Hematopoietic multipotent progenitor cell treated with erythropoietin and hydrocortisone succinate and interleukin-3 and kit ligand, for 17 days (in vitro differentiated cells): ENCODE measurements at places on chromosomes 6 and 20.

GRCh38 chr6:45577836-45578504 lies 200.2 kb upstream of the SUPT3H start:
- DNase-seq = no peak

- no peak for DNase-seq
Observed at GRCh38 chr20:21395051-21395665, 2.2 kb downstream of the NKX2-4 start.

- DNase-seq = no peak
Observed at GRCh38 chr20:63808964-63809674, 21.9 kb downstream of the ZBTB46 start.

DNA sequence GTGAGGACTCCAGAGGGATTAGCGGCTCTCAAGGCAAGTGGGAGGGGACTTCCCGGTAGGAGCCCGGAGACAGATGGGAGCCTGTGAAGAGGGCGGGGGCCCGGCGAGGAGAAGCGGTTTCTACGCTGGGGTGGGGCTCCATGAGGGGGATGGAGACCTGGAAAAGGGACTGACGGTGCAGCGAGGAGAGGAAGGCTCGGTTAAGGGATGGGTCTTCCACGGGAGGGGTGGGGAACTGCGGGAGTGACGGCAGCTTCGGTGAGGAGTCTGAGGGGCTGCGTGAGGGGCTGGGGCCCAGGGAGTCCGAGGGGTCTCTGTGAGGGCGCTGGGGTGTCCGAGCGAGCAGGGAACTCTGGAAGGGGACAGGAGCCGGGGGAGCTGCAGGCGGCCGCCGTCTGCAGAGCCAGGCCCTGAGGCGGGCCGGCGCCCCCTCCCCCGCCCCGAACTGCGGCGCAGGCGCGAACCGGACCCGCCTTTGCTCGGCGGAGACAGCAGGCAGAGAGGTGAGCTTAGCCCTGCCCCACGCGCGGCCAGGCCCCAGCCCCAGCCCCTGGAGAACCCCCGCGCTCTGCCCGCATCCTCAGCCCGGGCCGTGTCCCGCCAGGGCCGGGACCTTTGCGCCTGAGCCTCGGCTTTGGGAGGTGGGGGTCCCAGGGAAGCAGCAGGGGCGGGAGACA lies at the start of gene NRSN2:
Gene NRSN2, plus strand, starts transcription at position 472 of the 677 bp plus-strand sequence. CDS start 2,533 bp downstream, outside the sequence.
- DNase-seq = no peak

DNA sequence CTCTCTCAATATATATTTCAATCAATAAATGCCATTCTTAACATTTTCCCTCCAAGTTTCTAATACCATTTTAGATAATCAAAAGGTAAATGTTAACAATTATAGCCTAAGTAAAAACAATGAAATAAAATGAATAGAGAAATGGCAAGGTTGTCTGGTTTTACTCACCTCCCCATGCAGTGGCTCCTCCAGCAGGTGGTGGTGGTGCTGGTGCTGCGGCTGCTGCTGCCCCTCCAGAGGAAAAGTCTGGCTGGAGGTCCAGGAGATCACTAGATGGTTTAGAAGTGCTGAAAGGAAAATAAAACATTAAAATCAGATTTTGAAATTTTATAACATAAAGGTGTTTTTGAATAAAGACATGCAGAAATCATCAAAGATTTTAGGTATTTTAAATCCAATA lies 93.2 kb downstream of the PRSS35 start:
- DNase-seq = no peak

GRCh38 chr20:59829054-59829785 lies 104.2 kb downstream of the SYCP2 start:
- no peak for DNase-seq

DNA sequence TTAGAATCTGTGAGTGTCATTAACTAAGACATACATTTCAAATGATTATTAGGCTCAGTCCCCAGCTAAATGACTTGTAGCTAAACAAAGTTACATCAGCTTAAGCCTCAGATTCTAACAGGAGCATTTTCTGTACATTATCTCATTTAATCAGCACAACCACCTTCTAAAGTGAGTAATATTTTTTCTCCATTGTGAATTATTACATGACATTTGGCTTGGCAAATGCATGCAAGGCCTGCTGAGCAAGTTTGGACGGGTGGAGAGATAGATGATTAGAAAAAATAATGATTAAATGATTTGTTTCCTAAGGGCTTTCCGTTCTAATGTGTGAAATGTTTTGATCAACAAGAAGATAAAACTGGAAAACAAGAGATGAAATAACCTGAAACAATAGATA lies 20.7 kb downstream of the DCBLD1 start:
- no peak for DNase-seq

GRCh38 chr20:25145131-25145530 lies 50.4 kb upstream of the ENTPD6 start:
- no peak for DNase-seq

GRCh38 chr6:57104336-57104735 lies 14.3 kb downstream of the ZNF451 start:
- no peak for DNase-seq

DNA sequence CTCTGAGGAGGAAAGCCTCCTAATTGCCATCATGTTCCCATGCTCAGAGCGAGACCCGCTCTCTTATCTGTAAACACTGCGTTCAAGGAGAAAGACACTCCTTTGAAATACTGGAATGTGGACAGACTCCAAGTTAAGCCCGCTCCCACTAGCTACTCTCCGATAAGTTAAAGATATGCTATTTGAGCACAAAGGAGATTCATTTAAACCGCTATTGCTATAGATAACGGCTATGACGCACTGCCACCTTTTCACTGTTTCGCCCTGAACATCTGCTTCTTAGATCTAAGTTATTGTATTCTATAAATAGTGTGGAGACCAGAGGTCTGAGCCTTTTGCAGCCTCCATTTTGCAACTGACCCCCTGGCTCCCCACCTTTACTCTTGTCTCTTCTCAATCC lies 82.3 kb downstream of the GPX5 start:
- no peak for DNase-seq

DNA sequence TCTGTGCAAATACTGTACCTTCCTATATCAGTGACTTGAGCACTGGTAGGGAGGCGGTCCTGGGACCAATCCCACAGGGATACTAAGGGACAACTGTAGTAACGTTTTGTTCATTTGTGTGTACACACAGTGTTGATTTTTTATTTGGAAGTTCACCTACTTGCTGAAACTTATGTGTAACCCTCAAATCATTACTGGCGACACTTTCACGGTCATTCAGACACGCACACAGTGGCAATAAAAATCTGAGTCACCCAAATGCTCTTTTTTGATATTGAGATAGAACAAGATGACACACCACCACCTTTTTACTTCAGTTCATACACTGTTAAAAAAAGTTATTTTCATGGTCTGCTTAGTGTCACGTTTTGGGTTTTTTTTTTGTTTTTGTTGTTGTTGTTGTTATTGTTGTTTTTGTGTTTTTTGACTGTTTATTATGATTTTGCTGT lies 79.8 kb downstream of the QKI start:
- no peak for DNase-seq
